ENCODE measurements at places on chromosomes 16 and 17.

GRCh38 chr17:29368926-29369325 lies 21.2 kb upstream of the TAOK1 start:
- DNase-seq = no peak

GRCh38 chr16:23369416-23369815 lies 67.3 kb downstream of the SCNN1B start:
- no peak for DNase-seq

DNA sequence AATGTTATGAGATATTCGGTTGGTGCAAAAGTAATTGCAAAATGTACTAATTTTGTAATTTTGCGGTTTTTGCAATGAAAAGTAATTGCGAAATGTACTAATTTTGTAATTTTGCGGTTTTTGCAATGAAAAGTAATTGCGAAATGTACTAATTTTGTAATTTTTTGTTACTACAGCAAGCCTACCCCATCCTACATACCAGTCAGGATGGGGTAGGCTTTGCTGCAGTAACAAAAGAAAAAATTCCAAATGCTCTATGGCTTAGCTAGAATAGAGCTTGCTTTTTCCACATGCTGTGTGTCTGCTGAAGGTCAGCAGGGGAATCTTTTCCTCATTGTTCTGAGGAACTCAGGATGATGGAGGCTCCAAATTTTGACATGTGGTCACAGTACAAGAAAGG lies 83.3 kb upstream of the GPRC5B start:
- DNase-seq = no peak

DNA sequence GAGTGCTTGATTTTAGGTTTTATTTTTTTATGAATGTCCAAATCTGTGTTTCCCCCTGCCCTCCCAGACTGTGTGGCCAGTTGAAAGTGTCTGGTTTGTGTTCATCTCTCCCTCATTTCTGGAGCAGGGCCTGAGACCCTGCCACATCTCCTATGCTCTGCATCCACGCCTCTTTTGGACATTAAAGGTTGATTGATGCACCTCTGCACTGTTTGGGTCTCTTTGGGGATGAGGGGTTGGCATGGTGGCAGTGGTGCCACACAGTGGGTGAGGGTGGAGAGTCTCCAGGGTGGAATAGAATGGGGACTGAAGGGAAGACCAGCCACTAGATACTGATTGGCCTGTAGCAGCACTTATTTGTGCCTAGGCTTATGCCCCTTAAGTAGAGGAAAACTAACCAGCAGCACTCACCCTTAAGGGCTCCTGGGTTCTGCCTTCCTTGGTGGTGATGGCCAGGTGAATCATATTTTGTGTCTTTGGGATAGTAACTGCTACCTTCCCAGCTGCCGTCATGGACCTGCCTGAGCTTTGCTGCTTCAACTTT lies 7.9 kb downstream of the DYNLL2 start:
- DNase-seq = no peak

GRCh38 chr16:64968539-64968938 lies 153.3 kb downstream of the CDH11 start:
- DNase-seq = no peak

GRCh38 chr17:68184141-68184571 lies 63.7 kb upstream of the AMZ2 start:
- DNase-seq = no peak

GRCh38 chr16:28218109-28218508 lies 6.3 kb upstream of the XPO6 start:
- no peak for DNase-seq

GRCh38 chr17:12839042-12839441 lies 49.7 kb downstream of the ARHGAP44 start:
- DNase-seq = no peak

- DNase-seq = no peak
Measured at GRCh38 chr17:17445296-17445924, 31.4 kb upstream of the MED9 start.

DNA sequence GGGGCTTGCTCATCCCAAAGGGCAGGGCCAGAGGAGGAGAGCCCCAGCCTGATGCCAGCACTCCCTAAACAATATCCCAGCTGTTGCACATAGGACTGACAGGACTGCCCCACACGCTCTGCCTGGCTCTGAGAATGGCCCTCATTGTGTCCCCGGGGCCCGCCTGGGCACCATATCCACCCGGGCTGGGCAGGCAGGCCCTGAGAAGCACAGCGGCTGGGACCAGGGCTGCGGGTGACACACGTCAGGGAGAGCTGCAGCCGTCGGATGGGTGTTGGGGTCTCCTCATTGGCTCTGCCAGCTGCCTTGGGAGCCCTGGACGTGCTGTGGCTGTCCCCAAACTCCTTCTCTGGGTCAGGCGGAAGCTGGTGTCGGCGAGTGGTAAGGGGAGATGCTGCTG lies 4.2 kb downstream of the BCAR1 start:
- DNase-seq = peak; percentile 89

- DNase-seq = no peak
Measured at GRCh38 chr16:48276102-48276501, 28.8 kb upstream of the ABCC11 start.

GRCh38 chr17:30524847-30525246 lies 47.6 kb downstream of the GOSR1 start:
- no peak for DNase-seq

GRCh38 chr16:52528393-52529065 lies 18.4 kb downstream of the TOX3 start:
- no peak for DNase-seq

DNA sequence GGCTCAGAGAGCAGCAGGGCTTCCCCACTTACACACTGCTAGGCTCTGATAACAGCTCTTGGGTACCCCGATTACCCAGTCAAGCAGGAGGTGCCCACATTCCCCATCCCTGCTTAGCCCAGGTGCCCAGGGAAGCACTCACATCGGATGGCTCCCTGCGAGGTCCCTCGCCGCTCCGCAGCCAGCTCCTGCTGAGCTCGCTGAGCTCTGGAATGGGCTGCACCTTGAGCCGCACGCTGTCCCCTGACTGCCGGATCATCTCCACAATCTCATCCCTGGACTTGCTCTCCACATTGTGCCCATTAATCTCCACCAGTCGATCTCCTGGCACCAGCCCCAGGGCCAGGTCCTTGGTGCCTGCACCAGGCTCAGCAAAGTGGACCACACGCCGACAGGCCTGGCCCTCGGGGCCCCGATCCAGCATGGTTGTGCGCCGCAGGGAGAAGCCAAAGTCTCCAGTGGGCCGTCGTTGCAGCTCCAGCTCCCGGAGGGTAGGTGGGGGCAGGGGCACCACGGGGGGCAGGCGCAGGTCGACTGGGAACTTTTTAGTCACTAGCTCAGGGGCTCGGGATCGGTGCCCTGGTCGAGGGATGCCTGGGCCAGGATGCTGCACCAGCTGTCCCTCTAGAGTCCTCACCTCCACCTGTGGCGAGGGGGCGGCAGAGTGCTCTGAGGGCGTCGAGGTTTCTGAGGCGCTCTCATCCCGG lies 14.2 kb downstream of the MYO18A start:
- no peak for DNase-seq

- peak; percentile 55 for DNase-seq
Measured at GRCh38 chr16:82229800-82230619, 60.0 kb upstream of the MPHOSPH6 start.

DNA sequence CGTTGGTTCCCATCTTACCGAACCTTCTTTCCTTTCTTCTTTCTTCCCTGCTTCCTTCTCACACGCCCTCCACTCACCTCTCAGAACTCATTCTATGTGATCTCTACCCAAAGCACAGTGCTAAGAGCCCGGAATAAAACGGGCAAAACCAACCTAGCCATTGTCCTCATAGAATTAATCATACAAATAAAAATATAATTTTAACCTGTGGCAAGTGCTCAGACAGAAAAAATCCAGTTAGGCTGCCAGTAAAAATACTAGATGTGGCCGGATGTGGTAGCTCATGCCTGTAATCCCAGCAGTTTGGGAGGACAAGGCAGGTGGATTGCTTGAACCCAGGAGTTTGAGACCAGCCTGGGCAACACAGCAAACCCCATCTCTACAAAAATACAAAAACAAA lies 27.0 kb downstream of the BMERB1 start:
- DNase-seq = no peak

DNA sequence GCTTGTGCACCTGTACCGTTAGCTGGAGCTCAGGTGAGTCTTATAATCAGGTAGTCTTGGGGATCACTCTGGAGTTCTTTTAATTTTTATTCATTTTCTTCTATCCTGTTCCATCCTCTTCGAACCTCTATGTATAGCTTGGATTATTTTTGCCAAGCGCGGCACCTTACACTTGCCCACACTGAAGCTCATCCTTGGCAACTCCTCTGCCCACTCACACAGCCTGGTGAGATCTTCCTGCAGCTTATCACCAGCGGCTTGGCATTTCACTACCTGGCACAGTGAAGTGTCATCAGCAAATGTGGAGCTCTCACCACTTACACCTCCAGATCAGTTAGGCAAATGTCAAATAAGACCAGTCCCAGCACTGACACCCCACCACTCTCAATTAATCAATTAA lies 116.7 kb downstream of the CACNG3 start:
- no peak for DNase-seq

All from dorsolateral prefrontal cortex (tissue), 122 donors.